ENCODE measurements at places on chromosomes 5 and 9.

DNA sequence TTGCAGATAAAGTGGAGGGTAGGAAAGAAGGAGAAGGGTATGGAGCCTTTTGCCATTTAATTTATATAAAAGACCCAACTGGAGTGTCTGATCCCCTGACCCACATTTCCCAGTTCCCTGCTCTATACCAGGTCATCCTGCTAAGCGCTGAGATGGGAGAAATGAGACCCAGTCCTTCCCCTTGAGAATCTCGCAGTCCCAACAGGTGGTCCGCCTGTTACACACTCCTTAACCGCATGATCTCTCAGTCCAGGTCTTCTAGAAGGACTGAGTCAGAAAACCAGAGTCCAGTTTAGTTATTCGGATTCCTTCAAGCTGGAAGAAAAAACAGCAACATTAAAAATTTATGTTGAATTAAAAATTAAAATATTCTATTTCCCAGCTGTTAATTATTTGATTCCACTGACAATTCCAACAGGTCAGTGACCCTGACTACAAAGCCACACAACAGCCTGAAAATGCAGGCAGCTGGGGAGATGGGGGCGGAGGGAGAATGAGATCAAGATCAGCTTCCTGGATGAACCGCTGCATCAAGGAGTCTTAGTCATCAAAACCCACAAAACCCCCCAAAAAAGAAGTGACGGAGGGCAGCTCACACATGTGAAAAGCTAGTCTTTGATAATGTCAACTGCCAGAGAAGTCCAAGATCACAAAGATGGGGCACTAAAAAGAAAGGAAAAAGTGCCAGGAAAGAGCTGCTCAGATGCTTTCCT lies 44.0 kb downstream of the GGTA1 start:
- DNase-seq, result no peak

DNA sequence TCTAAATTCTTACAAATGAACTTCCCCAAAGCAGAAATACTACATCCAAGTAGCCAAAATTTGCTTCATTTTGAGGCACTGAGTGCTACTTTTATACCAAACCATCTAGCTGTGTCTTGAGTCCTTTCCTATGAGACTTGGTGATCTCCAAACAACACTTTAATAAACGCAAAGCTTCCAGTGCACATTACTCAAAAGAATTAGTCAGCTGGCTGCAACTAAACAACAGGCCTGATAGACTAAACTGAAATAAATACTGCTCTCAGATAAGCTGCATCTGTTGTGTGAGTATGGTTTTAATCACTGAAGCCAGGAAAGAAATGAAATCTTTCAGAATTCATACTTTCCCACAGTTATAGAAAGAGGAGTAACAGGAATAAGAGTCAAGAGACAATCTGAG lies 80.3 kb downstream of the VCAN start:
- DNase-seq, result no peak

DNA sequence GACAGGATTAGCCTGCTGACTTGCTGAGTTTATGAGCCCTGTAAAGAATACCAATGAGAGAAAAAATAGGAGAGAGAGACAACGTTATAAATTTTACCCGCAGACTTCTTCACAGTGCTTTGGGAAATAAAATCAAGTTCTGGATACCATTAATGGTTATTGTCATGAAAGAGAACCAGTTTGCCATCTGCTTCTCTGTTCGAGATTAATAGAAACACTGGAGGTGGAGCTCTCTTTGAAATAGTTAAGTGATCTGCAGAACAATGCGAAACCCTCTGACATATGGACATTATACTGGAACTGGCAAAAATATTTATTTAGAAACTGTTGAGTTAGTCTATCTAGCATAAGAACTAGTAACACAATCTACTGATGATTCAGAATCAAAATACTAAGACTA lies 500.7 kb downstream of the CDH12 start:
- no peak for DNase-seq

DNA sequence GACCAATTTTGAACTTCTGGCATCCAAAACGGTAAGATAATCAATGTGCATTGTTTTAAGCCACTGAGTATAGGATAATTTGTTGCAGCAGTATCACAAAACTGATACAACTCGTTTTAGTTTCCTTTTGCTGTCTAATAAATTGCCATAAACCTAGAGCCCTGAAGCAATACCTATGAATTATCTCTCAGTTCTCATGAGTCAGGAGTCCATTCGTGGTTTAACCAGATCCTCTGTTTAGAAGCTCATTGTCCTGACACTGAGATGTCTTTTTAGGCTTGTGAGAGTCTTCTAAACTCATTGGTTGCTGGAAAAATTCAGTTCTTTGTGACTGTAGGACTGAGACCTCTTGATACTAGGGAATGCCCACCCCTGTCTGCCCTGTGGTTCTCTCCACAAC lies 262.9 kb downstream of the SEMA5A start:
- DNase-seq, result no peak

DNA sequence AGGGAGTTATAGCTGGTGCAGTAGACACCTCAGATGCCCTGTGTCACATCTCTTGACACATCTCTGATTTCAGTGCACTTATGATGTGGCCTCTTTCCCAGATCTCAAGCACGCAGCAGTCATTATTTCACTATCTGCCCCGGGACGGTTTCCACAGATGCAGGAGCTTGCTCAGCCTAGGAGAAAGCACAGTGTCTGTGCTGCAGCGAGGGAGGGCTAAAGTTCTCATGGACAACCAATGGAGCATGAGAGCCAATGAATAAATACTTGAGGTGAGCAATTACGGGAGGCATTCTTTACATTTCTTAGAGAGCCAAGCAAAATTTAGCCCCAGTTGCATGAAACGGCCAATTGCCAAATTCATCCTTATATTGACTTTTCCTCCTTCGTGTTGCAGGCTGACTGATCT lies 7.4 kb upstream of the MOB3B start:
- peak; percentile 33 for DNase-seq

DNA sequence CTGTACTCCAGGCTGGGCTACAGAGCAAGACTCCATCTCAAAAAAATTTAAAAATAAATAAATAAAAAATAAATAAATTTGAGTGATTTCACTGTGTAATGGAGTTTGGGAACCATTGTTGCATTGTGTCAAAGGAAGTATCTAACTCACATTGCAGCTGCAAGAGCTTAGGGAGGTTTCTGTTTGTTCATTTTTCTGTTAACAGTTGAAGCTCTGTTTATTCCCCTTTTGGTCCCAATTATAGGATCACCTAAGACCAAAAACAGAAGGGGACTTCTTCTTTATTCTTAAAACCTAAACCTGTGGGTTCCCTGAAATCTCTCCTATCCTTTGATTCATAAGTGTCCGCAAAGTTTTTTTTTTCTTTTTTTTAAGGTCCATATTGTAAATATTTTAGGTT lies 28.6 kb upstream of the PCAT7 start:
- DNase-seq, result no peak

DNA sequence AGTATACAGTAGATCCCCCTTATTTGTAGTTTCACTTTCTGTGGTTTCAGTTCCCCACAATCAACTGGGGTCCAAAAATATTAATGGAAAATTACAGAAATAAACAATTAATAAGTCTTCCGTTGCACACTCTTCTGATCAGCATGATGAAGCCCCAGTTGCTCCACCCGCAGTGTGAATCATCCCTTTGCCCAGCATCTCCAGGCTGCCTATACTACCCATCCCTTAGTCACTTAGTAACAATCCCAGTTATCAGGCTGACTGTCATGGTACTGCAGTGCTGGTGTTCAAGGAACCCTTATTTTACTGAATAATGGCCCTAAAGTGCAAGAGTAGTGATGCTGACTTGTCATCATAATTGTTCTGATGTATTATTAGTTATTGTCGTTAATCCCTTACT lies 28.9 kb downstream of the SHC3 start:
- no peak for DNase-seq

- DNase-seq, result no peak
Measured at GRCh38 chr5:39194466-39195136, 24.8 kb downstream of the FYB1 start.

DNA sequence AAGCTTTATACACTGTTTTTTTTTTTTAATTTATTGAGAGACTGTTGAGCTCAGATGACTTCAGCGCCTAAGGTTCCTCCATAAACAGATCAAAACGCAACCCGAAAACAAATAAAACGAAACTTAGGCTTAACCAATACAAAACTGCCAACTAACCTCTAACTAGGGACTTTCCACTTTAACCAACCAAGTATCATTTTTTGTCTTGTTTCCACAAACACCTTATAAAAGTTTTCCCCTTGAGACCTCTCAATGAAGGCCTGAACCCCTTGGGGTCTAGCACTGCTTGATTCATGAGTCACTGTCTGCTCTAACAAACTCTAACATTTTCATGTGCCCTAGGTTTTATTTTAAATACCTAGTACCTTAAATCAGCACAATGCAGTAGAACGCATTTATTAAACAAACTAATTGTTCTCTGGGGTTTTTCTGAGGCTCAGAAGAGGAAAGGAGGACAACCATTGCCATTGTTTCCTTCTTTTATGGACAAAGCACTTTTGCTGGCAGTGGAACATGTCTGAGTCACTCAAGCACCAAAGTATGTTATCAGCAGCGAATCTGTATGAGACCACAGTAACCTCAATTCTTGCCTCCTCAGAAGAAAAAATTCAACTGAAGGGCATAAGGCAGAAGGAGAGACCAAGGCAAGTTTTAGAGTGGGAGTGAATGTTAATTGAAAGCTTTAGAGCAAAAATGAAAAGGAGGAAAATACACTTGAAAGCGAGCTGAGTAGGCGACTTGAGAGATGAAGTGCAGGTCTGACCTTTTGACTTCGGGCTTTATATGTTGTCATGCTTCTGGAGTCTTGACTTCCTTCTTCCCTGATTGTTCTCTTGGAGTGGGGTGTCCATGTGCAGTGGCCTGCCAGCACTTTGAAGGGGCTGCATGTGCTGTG lies 97.7 kb upstream of the HCN1 start:
- DNase-seq, result no peak

GRCh38 chr5:147750065-147750464 lies 32.5 kb downstream of the JAKMIP2 start:
- peak; percentile 74 for DNase-seq

DNA sequence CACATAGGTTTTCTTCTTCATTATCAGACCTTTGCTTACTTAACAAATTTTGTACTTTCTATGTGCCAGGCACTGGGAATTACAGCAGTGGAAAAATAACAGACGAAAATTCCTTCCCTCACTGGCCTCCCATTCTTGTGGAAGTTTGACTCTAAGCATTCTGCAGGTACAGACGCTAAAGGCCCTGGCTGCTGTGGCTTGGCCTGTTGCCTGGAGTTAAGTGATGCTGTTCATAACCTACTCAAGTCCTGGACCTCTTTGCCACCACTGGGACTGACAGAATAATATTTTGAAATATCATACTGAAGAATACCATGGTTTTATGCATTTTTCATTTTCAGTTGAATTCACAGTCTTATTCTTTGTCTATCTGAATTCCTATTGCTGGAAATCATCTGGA lies 97.3 kb upstream of the SPATA31C2 start:
- no peak for DNase-seq

- peak; percentile 45 for DNase-seq
Measured at GRCh38 chr5:108617467-108618435, 129.9 kb upstream of the FER start.

GRCh38 chr9:106843371-106843770 lies 19.6 kb upstream of the ZNF462 start:
- no peak for DNase-seq

DNA sequence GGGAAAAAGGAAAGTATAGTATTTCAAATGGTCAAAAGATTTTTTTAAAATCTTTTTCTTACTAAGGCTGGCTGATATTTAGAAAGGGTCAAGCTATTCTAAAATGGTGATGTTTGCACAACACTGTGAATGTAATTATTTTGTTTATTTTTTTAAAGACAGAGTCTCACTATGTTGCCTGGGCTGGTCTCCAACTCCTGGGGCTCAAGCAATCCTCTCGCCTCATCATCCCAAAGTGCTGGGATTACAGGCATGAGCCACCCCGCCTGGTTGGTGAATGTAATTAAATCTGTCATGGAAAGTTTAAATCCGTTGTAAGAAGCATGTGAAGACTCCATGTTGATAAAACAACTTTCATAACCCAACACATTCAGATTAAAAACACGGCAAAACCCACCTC lies 2.6 kb downstream of the UBTD2 start:
- DNase-seq, result no peak

DNA sequence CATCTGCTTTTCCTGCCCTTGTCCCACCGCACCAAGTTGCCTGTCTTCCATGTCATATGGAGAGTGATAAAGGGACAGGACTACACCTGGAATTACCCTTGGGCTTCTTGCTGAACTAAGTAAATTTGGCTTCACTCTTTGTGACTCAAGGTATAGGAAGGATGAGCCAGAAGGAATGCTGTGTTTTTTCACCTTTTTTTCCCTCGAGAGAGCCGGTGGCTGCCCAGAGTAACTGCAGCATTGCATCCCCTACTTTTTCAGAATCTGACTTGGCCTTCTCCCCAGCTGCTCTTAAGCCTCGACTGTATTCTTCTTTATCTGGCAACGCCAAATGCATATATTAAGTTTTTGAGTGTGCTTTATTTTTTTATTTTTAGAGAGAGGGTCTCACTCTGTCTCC lies 38.4 kb downstream of the RCL1 start:
- peak; percentile 55 for DNase-seq

- DNase-seq, result no peak
Measured at GRCh38 chr5:179268399-179268952, 76.8 kb downstream of the ADAMTS2 start.

GRCh38 chr9:102000956-102001355 lies 262.5 kb upstream of the GRIN3A start:
- no peak for DNase-seq

GRCh38 chr5:95554331-95554646 lies 488 bp downstream of the SKIC3 start:
- DNase-seq, result no peak

GRCh38 chr5:58357121-58357520 lies 102.8 kb downstream of the PLK2 start:
- DNase-seq, result no peak

DNA sequence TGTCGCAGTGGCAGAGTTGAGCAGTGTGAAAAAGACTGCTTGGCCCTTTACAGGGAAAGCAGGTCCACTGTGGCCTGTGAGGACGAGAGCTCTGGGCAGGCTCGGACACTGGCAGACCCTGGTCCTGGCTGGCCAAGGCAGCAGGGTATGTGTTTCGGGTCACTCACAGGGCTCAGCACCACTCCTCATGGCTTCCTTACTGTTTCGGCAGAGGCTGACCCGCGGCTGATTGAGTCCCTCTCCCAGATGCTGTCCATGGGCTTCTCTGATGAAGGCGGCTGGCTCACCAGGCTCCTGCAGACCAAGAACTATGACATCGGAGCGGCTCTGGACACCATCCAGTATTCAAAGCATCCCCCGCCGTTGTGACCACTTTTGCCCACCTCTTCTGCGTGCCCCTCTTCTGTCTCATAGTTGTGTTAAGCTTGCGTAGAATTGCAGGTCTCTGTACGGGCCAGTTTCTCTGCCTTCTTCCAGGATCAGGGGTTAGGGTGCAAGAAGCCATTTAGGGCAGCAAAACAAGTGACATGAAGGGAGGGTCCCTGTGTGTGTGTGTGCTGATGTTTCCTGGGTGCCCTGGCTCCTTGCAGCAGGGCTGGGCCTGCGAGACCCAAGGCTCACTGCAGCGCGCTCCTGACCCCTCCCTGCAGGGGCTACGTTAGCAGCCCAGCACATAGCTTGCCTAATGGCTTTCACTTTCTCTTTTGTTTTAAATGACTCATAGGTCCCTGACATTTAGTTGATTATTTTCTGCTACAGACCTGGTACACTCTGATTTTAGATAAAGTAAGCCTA lies 15.7 kb downstream of the SQSTM1 start:
- peak; percentile 28 for DNase-seq
